Hematopoietic multipotent progenitor cell treated with erythropoietin and hydrocortisone succinate and interleukin-3 and kit ligand, for 15 days (in vitro differentiated cells): ENCODE measurements at places on chromosomes 3 and 15.

- no peak for DNase-seq
Measured at GRCh38 chr15:25061808-25062550, 107.2 kb downstream of the SNRPN start.

DNA sequence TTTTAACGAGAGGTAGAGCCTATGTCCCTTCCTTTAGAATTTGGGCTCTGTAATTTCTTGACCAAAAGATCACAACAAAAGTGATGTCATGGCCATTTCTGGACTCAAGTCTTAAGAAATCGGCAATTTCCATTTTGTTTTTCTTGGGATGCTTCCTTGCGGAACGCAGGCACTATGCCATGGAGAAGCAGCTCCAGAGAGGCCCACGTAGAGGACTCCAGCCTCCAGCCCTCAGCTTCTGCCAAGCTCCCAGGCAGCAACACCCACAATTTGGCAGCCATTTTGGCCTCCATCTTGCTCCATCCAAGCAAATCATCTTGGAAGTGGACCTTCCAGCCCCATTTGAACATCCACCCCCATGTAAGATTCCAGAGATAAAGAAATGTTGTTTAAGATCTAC, 6.0 kb upstream of the GPD1L start:
- DNase-seq = no peak

GRCh38 chr3:178384321-178385230, 151.7 kb upstream of the KCNMB2 start:
- DNase-seq = no peak

DNA sequence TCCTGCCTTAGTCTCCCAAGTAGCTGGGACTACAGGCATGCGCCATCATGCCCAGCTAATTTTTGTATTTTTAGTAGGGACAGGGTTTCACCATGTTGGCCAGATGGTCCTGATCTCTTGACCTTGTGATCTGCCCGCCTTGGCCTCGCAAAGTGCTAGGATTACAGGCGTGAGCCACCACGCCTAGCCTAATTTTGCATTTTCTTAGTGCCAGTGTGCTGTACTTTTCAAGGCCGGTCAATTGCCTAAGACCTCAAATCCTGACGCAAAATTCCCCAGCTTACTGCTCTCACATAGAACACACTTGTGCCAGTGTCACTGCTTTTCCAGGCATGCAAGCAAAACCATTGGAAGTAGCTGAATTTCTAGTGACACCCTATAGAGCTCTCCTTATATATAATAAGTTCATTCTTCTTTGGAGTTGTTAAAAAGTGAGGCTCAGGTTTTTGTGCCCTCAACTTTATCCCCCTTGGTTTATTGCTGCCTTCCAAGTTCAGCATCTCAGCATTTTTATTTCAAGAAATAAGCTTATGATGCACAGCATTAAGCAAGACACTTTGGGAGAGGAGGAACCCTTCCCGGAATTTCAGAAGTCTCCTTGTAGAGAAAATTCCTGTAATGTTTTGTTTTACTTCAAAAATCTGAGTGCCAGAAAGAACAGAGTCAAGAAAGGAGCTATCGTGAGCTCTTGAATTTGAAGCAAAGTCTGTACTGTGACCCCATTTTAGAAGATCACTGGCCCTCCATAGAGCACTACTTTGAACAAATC, 93.2 kb downstream of the FILIP1L start:
- DNase-seq = no peak

GRCh38 chr15:40902605-40903561, 8.6 kb downstream of the VPS18 start:
- DNase-seq = no peak

- DNase-seq = no peak
Measured at GRCh38 chr15:33894193-33894592, 74.1 kb upstream of the CHRM5 start.

DNA sequence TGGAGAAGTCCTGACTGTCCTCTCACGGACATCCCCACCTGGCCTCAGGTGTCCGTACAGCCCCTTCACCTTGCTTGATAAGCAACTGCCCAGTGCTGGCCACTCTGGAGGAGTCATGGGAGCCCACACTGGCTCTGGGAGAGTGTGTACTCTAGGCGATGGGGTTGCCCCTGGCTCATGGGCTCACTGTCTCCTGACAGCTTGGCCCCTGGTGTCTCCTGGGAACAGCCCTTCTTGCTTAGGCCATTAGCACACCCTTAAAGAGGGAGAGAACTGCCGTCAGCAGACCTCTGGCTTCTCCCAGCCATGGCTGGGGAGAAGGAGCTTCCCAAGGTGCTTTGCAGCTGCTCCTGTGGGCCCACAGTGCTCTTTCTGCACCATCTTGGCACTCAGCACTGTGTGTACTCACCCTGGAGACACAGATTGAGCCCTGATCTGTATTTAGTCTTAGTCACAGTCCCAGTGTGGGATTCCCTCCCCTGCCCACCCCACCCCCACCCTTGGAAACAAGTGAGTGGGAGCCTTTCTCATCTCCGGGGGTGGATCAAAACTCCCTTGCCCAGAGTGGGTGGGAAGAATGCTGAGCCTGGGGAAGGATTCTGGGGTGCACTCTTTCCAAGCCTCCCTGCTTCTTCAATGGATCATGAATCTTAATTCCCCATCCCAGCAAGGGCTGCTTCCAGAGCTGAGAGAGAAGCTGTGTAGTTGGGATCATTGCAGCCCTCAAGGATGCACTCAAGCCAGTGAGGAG, 83.5 kb upstream of the ADPGK start:
- no peak for DNase-seq

- no peak for DNase-seq
Measured at GRCh38 chr3:38128303-38128655, 8.6 kb downstream of the ACAA1 start.

- DNase-seq = no peak
Measured at GRCh38 chr3:69806735-69807438, 67.6 kb downstream of the MITF start.

DNA sequence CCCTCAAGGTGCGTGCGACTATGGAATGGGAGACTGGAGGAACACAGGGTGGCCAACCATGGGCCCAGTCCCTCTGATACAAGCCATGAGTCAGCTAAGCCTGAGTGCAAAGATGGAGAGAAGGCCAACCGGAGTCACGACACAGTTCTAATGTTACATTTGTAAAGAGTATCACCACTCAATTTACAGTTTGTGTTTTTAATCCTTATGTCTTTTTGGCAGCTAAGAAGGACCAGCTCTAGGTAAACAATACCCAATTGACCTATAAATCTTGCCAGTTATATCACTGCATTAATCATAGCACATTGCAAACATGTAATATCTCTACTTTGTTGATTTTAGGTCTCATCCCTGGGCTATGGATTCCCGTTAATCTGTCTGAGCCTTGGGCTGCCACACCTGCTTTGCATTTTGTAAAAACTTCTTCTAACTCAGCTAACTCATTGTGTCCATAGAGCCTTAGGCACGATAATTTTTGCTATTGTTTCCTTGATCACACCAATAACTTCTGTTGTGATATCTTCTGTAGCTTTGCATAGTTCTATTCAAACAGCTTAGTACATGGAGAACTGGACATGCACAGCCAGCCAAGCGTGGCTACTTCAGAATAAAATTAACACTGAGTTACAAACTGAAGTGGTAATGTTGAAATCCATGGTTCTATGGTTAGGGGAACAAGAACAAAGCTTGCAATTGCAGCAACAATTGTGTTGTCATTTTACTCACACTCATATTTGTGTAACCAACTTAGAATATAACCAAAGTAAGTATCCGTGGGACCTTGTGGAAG, 50.3 kb downstream of the LSM3 start:
- DNase-seq = no peak

DNA sequence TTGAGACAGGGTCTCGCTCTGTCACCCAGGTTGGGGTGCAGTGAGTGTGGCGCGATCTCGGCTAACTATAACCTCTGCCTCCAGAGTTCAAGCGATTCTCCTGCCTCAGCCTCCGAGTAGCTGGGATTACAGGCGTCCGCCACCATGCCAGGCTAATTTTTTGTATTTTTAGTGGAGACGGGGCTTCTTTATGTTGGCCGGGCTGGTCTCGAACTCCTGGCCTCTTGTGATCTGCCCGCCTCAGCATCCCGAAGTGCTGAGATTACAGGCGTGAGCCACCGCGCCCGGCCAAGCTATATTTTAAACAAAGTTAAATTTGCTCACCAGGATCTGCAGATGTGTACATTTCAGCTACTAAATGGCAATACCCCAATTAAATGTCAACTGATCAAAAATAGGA, 1.1 kb upstream of the C3orf38 start:
- DNase-seq = no peak

- no peak for DNase-seq
Measured at GRCh38 chr3:138019281-138020069, 9.5 kb downstream of the CLDN18 start.

DNA sequence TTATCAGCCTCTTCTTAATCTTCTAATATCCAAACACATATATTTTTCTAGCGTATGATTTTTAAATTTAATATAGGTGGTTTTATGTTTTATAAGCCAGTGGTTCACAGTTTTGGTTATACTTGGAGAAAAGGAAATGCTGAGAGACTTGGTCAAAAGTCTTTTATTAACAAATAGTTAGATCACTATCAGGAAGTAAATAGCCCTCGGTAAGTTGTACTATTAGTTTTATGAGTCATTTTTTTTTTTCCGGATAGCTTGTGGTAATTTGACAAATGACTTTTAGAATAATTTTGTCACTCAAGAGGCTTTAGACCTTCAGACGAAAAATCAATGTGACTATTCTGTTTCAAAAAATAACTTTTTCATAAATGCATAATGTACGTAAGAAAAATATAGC, 232.2 kb upstream of the ROBO1 start:
- no peak for DNase-seq

- DNase-seq = no peak
Measured at GRCh38 chr3:153400641-153401040, 238.6 kb downstream of the RAP2B start.

- no peak for DNase-seq
Measured at GRCh38 chr3:53833700-53834099, 12.5 kb downstream of the CHDH start.

DNA sequence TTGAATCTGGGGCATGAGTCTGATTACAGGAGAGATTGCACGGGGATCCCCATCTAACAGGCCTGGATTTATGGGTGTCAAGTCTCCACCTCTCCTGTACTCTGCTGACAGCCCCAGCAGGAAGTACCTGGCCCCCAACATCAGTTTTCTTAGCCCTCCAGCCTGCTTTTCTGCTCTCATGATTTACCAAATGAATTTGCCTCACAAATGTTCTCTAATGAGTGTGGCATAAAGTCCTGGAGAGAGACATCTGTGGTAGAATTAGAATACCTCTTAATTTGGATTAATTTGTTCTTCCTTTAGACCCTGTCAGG, 60.1 kb downstream of the FNDC3B start:
- DNase-seq = no peak

GRCh38 chr3:20055020-20055775, 15.0 kb downstream of the KAT2B start:
- DNase-seq = no peak

GRCh38 chr3:158249183-158249582, 139.3 kb downstream of the RSRC1 start:
- no peak for DNase-seq

DNA sequence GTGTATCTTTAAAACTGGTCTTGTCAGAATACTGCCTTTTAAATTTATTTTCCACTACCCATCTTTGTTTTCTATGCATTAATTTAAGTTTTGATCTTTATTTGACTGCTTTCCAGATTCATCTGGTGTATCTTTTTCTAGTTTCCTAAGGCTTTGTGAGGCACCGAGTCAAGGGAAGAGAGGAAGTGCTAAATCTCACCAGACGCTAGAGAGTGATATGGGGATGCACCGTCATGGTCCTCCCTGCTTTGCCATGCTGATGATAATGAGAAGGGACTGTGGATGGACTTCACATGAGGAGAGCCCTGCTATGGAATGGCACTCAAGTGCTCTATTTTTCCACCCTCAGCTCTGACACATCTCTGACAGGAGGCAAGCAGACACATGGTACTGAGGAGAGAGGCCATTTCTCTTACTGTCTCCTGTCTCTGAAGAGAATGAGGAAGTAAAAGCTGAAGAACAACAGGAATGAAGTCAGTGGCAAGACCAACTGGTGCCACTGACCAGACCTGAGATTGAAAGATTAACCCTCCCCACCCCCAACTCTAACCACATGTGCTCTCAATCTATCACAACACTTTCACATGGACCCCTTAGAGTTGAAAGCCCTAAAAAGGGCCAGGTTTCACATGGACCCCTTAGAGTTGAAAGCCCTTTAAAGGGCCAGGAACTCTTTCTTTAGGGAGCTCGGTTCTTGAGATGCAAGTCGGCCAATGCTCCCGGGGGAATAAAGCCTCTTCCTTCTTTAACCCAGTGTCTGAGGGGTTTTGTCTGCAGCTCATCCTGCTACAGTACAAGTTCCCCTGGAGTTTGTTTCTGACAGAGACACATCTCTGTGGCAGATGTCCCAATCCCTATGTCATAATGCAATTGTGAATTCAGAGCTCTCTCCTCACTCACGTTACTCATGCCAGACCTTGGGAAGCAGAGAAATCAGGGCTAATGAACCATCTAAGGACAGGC, at the start of gene IQCF2:
IQCF2 (plus strand) TSS at position 913 of the 963 bp plus-strand sequence. CDS start 52 bp downstream, outside the sequence.
- DNase-seq = no peak

DNA sequence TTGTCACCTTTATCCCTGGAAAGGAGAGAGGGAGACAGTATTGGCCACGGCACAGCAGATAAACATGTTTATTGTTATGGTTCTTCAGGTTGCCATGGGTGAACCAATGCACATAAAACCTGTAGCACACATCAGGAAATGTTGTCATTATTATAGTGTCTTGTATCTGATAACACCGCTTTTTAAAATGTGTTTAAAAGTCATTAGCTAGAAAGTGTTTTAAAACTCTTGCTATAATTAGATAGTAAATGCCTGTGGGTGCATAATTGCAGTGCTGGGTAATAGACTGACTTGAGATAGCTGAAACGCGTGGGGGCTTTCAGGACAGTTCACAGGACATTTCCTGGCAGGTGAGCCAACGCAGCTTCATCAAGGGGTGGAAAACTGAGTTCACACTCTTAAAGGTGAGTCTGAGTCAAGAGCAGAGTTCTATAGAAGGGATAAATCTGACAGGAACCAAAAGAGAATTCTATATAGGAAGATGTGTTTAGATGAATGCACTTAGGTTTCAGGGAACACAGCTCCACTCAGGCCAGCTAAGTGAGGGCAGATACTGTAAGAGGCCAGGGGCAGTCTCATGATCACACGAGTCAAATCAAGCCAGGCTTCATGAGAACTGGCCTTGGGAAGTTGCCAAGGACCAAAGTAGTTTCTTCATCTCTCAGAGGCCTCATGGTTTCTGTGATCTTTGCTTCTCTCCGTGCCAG, 35.6 kb upstream of the PPP4R2 start:
- no peak for DNase-seq

GRCh38 chr15:89591834-89592233, 16.6 kb downstream of the TICRR start:
- DNase-seq = no peak

DNA sequence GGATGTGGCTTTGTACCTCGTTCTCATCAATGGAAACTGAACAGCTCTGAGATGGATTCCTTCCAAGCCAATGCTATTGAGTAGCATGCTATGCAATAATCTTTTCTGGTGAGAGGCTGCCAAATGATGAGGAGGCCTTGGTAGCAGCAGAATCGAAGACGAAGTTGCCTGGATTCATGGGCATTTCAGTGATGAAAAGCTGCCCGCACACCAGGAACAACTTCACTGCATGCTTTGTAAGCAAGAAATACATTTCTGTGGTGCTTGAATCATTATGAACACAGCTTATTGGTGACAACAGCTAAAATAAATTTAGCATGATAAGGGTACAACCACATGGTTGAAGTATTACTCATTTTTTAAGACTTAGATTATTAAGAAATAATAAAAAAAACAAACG, 246.8 kb upstream of the ROBO1 start:
- no peak for DNase-seq
